ENCODE measurements at places on chromosomes 4 and X.
A peak's percentile ranks its signal among the peaks of the same experiment; 100 is the strongest.

DNA sequence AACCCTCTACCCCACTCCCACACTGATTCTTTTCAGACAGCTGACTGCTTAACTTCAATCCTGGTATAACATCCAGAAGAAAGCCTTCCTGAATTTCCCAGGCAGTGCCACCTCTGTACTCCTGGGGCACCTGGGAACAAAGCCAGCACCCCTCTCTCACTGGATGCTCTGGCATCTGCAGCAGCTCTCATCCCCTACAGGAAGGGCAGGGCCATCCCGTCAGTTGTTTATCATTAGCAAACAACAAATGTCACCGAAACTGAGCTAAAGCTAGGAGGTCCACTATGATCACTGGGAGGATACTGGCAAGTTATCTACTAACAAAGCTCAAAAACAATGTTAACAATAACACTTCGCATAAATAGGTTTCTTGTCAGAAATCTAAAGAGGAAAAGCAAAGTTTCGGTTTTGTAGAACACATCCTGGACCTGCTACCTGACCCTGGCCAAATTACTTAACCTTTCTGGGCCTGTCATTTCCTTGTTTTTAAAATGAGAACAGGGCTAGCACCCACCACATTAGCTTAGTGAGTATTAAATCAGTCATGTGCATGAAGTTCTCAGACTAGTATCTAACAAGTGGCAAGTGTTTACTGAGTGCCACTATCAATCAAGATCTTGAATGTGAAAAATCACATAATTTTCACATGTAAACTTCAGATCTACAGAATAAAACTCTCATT is 86.6 kb downstream of the NR3C2 start:
- H3K4me1 ChIP-seq = peaks cover 33% of the 10 kb centered on the region
- no peaks in the 10 kb centered on the region for H3K36me3 ChIP-seq
- DNase-seq = no peak
- no peak overlapping the region for H3K27ac ChIP-seq
- peak overlapping the region; percentile 41 for H3K4me3 ChIP-seq

GRCh38 chr4:56995525-56995924 is 16.8 kb downstream of the POLR2B start:
- no peak overlapping the region for H3K4me3 ChIP-seq
- H3K27me3 ChIP-seq = no peaks in the 10 kb centered on the region
- no peak for DNase-seq

GRCh38 chr4:98864560-98864959 is 64.4 kb downstream of the EIF4E start:
- H3K4me3 ChIP-seq = no peak overlapping the region
- H3K4me1 ChIP-seq = peaks cover 2% of the 10 kb centered on the region
- H3K27me3 ChIP-seq = no peaks in the 10 kb centered on the region
- DNase-seq = no peak
- no peaks in the 10 kb centered on the region for H3K36me3 ChIP-seq

DNA sequence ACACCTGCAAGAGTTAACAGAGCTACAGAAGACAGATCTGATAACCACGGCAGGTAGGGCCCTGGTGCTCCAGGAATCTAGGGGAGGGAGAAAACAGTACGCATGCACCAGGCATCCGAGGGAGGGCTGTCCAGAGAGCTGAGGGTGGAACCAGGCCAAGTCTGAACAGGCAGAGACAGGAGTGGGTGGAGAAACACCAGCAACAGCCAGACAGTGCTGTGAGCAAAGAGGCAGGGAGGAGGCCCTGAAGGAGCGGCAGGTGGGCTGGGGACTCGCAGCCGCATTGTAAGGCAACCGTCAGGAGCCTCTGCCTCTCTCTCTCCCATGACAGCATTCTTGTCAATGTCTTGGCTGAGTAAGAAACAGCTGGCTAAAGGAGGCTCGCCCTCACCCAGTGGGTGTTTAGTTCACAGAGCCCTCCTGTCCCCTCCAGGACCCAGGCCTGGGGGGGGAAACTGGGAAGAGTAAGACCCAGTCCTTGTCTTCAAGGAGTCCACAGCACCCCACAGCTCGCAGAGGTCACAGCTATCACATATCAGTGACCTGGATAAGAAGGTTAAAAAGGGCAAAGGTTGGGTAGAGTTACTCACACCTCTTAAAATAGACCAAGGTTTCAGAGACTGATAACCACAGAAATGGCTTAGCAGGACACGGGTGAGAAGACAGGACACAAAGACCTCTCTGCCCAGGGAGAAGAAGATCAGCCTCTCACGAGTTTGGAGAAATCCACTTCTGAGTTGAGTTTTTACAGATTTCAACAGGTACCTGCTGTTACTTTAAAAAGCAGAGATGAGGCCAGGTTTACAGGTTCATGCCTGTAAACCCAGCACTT is 10.5 kb downstream of the ACSL1 start:
- H3K27me3 ChIP-seq = no peaks in the 10 kb centered on the region
- peaks cover 56% of the 10 kb centered on the region for H3K4me1 ChIP-seq
- peaks cover 2% of the 10 kb centered on the region for H3K36me3 ChIP-seq
- no peak overlapping the region for H3K4me3 ChIP-seq
- peak overlapping the region; percentile 55 for H3K27ac ChIP-seq

DNA sequence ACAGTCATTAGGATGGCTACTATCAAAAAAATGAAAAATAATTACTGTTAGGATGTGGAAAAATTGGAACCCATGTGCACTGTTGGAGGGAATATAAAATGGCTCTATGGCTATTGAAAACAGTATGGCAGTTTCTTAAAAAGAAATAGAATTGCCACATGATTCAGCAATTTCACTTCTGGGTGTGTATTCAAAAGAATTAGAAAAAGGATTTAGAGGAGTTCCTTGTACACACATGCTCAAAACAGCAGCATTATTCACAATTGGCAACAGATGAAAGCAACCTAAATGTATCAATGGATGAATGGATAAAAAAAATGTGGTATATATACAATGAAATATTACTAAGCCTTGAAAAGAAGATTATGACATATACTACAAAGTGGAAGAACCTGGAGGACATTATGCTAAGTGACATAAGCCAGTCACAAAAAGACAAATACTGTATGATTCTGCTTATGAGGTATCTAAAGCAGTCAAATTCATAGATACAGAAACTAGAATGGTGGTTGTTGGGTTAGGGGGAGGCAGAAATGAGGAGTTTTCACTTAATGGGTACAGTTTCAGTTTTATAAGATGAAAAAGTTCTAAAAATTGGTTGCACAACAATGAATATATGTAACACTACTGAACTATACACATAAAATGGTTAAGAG is 123.2 kb downstream of the ELOVL6 start:
- DNase-seq = no peak
- no peaks in the 10 kb centered on the region for H3K27me3 ChIP-seq

DNA sequence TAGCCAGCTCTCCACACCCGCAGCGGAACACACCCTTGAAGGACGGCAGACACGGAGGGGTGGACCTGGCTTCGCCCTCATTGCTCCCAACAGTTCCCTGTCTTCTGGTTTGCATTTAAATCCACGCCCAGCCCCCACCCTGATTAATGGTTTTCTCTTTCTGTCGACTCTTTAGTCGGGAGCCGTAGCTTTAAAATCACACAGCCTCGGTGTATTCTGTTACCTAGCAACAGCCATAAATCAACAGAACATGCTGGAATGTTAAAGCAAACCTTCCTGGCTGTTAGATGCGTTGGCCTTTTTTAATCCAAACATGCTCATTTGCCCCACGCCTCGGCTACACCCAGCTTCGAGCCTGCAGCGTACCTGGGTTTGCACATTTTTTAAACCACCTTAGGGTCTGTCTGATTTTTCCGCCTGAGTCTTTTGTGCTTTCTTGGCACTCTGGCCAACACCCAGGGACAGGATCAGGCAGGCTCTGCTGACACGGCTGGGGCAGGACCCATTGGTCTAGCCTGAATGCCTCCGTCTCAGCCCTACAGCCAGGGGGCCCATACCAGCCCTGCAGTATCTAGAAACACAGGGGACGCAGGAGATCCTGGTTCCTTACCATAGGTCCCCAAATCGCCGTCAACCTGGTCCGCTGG is 21.4 kb upstream of the PPP2R2C start:
- no peak overlapping the region for H3K4me3 ChIP-seq
- no peak overlapping the region for H3K27ac ChIP-seq
- peaks cover 23% of the 10 kb centered on the region for H3K27me3 ChIP-seq
- no peaks in the 10 kb centered on the region for H3K4me1 ChIP-seq

DNA sequence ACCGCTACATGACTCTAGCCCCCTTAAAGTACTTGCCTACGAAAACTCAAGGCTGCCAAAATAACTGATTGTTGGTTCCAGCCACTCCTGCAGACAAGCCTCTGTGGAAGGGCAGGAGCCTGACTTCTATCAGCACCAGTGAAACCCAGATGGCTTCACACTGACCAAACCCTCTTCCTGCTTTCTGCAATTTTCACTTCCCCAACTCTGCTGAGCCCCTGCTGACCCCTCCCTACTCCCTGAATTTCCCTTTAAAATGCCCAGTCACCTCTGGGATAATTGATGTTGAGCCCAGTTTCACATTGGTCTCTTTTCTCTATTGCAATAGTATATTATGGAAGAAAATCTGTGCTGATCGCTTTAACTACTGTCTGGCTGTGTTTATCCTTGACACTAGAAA is 61.6 kb upstream of the STS start:
- no peak overlapping the region for H3K27ac ChIP-seq
- no peak for DNase-seq
- peaks cover 2% of the 10 kb centered on the region for H3K27me3 ChIP-seq
- peaks cover 65% of the 10 kb centered on the region for H3K4me1 ChIP-seq
- H3K36me3 ChIP-seq = peaks cover 14% of the 10 kb centered on the region

DNA sequence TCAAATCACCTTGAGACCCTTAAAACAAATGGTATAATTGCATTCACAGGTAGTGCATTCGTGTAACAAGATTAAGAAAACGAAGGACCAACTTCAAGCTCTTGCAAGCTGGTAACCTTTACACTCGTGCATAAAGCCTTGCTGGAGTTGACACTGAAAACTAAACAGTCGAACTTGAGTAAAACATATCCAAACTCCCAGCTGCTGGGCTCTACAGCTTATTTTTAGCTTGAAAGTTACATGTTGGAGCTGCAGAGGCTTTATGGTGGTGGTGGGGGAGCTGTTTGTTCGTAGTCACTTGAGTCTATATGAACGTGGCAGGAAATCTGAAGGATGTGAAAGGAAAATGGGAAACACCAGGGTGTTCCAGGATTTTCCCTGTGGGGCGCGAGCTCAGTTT is 2.7 kb upstream of the WDR1 start:
- no peak overlapping the region for H3K4me3 ChIP-seq
- H3K27me3 ChIP-seq = no peaks in the 10 kb centered on the region
- DNase-seq = no peak

- no peaks in the 10 kb centered on the region for H3K36me3 ChIP-seq
- H3K27ac ChIP-seq = no peak overlapping the region
- no peaks in the 10 kb centered on the region for H3K27me3 ChIP-seq
Observed at GRCh38 chrX:47047989-47048388, 30.3 kb upstream of the RGN start.

DNA sequence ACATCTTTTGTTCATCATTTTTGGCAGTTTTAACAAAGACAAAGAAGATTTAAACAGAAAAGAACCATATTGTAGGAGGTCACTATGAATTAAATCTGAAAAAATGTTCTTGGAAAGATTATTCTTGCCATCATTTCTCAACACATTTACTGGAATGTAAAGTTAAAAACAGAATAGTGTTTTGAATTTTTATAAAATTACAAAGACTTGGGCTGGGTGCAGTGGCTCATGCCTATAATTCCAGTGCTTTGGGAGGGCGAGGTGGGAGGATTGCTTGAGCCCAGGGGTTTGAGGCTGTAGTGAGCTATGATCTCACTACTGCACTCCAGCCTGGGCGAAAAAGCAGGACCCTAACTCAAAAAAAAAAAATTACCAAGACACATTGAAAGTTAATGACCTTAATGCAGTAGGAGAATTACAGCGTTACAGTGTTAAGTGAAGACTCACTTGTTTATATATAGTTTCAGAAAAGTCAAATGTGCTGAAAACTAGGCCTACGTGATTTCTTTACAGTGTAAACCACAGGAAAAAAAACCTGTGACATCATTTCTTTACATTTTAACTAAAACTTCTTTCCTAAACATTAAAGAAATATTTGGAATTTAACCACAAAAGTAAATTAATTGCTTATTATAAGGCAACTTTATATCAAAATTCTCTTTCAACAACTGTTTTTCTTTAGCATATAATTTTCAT is 7.9 kb downstream of the FAM13A start:
- H3K27me3 ChIP-seq = peaks cover 7% of the 10 kb centered on the region
- H3K27ac ChIP-seq = no peak overlapping the region
- H3K36me3 ChIP-seq = no peaks in the 10 kb centered on the region
- H3K4me1 ChIP-seq = no peaks in the 10 kb centered on the region
- no peak overlapping the region for H3K4me3 ChIP-seq

DNA sequence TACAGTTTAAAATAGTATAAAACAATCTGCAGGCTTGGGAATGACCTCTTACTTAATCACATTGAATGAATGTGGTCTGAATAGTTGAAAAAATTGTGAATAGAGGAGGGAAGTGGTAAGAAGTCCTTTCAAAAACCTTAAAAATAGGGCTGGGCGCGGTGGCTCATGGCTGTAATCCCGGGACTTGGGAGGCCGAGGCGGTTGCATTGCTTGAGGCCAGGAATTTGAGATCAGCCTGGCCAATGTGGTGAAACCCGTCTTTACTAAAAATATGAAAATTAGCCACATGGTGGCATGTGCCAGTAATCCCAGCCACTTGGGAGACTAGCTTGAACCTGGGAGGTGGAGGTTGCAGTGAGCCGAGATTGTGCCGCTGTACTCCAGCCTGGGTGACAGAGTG is 36.5 kb downstream of the HERC3 start:
- H3K27me3 ChIP-seq = no peaks in the 10 kb centered on the region
- H3K27ac ChIP-seq = no peak overlapping the region
- H3K4me3 ChIP-seq = no peak overlapping the region
- peaks cover 25% of the 10 kb centered on the region for H3K36me3 ChIP-seq
- peaks cover 12% of the 10 kb centered on the region for H3K4me1 ChIP-seq

DNA sequence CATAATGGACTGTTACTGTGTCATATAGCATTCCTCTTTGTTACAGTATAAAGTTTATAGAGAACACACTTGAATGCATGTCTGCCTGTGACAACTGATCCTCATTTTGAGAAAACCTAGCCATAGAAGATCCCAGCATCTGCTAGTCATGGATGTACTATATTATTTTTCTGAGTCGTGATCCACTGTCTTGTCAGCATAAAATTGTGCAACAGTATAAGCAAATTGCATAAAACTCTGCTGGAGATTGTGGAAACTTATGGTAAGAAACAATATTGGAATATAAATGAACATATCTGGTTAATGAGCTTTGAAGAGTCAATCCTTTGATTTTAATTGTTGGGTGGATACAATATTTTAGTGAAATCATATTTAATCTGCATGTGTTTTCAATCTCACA is 3.6 kb downstream of the NEIL3 start:
- no peak overlapping the region for H3K4me3 ChIP-seq
- H3K27ac ChIP-seq = no peak overlapping the region

DNA sequence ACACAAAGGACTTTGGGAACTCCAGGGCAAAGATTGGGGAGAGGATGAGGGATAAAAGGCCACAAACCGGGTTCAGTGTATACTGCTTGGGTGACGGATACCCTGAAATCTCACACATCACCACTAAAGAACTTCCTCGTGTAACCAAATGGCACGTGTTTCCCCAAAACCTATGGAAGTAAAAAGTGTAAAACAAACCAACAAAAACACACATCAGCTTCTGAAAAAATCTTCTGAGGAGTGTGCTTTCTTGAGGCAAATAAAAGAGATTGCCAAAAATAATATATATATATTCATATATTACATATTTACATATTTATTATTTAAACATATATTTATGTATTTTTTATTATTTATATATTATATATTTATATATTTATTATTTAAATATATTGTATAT is 3.9 kb downstream of the P2RY8 start:
- H3K27me3 ChIP-seq = no peaks in the 10 kb centered on the region
- H3K27ac ChIP-seq = no peak overlapping the region
- no peak for DNase-seq
- H3K4me3 ChIP-seq = no peak overlapping the region
- H3K36me3 ChIP-seq = peaks cover 2% of the 10 kb centered on the region
- H3K4me1 ChIP-seq = peaks cover 39% of the 10 kb centered on the region

GRCh38 chr4:109879636-109880314 is 31.9 kb downstream of the LRIT3 start:
- H3K27ac ChIP-seq = no peak overlapping the region
- DNase-seq = no peak
- H3K4me3 ChIP-seq = no peak overlapping the region

Data from activated naive CD8-positive, alpha-beta T cell treated with anti-CD3 and anti-CD28 coated beads, Interleukin-2, amount 50 U/mL, for 24 hours (primary cell).